ENCODE measurements at places on chromosomes 11 and 22. TPM values are rescaled to one million over a fixed set of nuclear protein-coding genes. Genes with fewer than 3 reads are reported as not detected.

GRCh38 chr22:43543522-43544288 lies 131.9 kb downstream of the MPPED1 start:
- no peak for DNase-seq

- no peak for DNase-seq
Measured at GRCh38 chr22:49431551-49431950, 396.1 kb downstream of the BRD1 start.

DNA sequence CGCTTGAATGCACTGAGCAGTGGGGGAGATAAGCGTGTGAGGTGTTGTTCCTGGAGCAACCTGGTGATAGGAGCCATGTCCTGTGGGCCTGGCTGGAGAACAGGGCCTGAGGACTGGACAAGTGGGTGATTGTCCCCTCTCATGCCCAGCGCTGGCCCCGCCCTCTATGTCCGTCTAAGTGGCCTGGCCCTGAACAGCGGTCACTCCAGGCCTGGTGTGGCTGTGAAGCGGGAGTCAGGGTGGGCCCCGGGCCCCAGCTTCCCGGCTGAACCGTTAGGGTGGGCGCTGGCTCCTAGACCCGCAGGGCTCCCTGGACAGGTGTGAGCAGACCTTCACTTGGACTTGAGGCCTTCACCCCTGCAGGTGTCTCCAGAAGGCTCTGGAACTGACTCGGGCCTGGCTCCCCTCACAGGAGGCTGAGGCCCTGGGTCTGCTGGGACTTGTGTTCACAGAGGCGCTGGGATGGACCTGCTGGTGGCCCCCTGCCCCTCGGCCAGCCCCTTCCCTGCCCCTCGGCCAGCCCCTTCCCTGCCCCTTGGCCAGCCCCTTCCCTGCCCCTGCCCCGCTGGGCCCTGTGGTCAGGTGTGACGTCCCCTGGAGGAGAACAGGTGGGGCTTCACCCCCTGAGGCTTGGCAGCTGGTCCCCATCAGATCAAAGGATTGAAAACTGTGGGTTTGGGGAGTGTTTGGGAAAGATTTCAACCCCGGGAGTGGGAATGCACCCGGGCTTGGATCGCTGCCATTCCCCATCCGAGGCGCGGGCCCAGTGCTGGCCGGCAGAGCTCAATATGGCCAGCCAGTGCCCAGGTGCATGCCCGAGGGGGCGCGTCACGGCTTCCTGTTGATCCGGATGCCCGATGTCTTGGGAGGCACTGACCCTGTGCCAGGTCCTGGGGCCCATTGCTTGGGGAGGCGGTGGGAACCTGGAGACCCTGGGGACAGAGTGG lies 3.2 kb upstream of the MUC6 start:
- DNase-seq, result no peak

- DNase-seq, result no peak
Measured at GRCh38 chr11:96084610-96085318, 160.9 kb upstream of the MTMR2 start.

- DNase-seq, result peak; percentile 63
Measured at GRCh38 chr22:32618441-32619140, 144.0 kb downstream of the FBXO7 start.

DNA sequence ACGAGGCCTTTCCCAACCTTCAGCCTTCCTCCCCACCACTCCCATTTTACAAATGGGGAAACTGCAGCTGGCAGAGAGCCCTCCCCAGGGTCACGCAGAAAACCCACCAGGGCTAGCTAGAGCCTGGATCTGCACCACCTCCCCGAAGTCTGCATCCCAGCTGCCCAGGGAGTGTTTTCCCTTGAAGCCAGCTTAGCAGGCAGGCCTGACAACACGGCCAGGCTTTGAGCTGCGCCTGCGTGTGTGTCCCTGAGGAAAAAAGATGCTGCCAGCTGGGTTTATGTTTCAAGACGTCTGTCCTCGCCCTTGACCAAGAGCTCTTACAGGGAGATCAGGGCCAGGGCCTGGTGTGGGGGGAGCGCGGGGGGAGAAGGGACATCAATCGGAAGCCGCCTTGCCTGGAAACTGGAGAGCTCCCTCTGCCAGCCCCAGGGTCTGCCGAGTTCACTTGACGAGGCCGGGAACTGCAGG lies 20.3 kb downstream of the WNT11 start:
- peak; percentile 82 for DNase-seq

DNA sequence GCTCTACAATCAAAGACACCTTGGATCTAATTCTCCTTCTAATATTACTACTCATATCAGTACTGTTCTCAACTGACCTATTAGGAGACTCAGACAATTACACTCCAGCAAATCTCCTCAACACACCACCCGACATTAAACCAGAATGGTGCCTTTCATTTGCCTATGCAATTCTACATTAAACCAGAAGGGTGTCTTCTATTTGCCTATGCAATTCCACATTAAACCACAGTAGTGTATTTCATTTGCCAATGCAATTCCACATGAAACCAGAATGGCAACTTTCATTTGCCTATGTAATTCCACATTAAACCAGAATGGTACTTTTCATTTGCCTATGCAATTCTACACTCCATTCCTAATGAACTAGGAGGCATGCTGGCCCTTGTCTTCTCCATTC lies 15.3 kb upstream of the APOL3 start:
- no peak for DNase-seq

GRCh38 chr22:37551981-37552380 lies 8.3 kb upstream of the CDC42EP1 start:
- no peak for DNase-seq

- DNase-seq, result no peak
Measured at GRCh38 chr11:111386611-111387150, 7.6 kb upstream of the POU2AF1 start.

DNA sequence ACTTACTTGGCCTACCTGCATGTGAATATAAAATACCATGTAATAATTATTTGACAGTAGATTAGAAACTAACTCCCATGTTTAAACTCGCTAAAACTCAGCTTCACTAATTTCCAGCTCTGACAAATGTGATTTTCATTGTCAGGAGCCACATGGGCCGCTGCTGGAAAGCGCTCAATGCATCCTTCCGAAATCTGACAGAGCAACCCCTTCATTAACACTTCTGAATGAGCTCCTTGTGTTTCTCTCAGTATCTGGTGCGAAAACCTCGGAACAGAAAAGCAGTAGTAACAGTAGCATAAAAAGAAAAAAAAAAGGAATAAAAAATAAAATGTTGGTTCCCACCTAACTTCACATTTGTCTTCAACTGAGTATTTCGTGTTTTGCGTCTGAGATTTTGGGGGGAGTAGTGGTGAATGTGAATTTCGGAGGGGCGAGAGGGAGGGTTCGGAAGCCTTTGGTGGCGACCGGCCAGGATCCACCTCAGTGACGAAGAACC lies 710 bp downstream of the MTCH2 start:
- no peak for DNase-seq

DNA sequence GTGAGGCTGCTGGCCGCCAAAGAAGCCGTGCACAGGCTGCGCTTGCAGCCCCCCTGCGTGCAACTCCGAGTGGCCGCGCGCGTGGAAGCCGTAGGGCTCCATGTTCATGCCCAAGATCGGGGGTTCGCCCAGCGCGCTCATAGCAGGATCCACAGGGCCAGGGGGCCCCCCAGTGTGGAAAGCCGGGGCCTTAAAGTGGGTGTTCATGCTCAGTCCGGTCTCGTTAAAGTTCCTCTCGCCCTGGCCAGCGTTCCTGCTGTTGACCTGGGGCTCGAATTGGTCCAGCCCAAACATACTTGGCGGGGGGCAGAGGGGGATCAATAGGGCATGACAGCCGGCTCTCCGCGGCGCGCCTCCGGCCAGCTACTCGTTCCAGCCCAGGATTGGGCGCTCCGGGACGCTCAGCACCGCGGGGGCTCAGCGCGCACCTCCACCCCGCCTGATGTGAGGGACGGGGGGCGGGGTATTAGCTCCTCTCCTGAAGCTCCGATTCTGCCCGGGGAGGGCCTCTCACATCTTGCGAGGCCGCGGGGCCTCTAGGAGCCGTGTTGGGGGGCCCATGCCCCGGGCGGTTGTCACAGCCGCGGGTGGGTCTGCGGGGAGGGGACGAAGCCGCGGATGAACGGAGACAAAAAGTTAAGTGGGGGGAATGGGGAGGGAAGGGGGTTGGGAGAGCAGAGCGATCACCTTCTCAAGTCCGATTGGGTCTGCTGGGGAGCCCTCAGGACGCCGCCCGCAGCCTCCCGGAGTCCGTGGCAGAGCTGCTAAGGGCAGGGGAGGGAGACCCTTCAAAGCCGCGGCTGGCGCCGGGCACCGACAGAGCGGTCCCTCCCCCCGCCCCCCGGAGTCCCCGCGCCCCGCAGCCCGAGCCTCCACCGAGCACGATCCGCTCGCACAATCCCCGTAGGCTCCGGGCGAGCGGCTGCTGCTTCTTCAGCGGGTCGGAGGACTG lies 1.0 kb downstream of the MN1 start:
- no peak for DNase-seq

GRCh38 chr11:78228467-78228866 lies 39.7 kb downstream of the USP35 start:
- peak; percentile 65 for DNase-seq

DNA sequence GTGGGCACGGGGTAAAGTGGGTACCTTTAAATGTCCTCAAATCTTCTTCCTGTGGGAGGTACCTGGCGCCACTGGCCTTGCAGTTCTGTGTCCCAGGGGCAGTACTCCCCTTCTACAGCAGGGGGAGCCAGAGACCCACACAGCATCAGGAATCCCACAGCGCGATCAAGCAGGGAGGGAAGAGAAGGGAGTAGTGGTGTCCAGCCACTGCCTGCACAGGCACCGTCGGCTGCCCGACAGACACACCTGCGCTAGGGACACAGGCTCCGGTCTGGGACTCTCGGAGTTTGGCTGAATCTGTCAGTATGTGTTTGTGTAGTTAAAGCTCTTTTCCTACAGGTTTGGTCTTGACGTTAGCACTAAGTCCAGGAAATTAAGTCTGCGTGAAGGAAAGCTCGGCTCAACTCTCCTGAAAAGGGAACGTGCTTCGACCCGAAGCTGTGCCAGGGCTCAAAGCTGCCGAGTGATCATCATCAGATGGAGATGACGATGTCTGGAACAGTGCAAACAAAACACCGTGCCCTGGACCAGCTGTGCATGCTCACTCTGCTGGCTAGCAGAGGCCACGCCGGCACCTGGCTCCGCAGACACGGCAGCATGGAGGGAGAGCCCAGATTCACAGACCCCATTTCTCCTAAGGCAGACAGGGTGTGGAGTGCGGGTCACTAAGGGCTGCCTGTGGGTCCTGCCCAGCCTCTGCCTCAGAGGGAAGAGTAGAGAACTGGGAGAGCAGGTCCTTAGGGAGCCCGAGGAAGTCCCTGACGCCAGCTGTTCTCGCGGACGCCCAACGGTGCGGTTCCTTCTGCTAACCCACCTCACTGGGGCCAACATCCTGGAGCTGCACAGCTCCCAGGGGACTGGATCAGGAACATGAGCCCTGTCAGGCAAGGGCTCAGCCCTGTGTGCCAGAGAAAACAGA lies 56.0 kb upstream of the BID start:
- peak; percentile 84 for DNase-seq

- no peak for DNase-seq
Measured at GRCh38 chr11:69339041-69339733, 45.2 kb downstream of the MYEOV start.

GRCh38 chr22:37428649-37429586 lies 1.6 kb upstream of the ELFN2 start:
- DNase-seq, result peak; percentile 68

DNA sequence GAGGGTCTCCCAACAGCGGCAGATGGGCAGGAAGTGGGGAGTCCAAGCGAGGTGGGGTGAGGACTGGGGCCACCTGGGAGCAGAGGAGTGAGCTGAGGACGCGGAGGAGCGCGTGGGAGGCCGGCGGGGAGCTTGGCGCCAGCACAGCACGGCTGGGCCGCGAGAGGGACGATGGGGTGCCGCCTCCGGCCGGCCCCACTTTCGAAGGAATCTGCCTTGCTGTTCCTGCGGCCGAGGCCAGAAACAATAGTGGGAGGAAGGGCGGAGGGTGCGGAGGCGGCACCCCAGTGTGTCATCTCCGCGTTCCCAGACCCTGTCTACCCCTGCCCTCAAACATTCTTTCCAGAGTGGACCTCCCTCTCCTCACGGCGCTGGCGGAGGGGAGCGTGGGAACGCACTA lies 5.5 kb downstream of the INS start:
- DNase-seq, result no peak

GRCh38 chr11:70517988-70518907 lies 119.9 kb downstream of the CTTN start:
- DNase-seq, result no peak

- DNase-seq, result no peak
Measured at GRCh38 chr22:45638834-45639746, 32.5 kb upstream of the ATXN10 start.

DNA sequence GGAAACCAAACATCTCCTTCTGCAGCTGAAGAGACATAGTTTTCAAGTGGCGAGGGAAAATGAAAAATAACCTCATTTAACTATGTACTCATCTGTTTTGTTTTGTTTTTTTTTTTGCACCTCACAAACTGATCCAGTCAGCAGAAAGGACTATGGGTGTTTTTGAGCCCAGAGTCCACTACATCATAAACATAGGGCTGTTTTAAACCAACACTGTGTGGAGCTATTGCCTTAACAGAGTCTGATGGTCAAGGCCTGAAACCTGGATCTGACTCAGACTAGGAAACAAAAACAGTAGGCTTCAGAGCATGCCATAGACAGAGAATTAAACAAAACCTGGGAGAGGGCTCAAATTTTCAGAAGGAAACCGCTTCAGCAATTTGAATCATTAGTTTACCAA lies 99.3 kb upstream of the FSHB start:
- DNase-seq, result no peak

GRCh38 chr22:39777716-39778454 lies 115.7 kb downstream of the ENTHD1 start:
- no peak for DNase-seq

GRCh38 chr11:77199137-77199745 lies 71.2 kb downstream of the MYO7A start:
- DNase-seq, result no peak

GRCh38 chr11:86408845-86409244 lies 34.2 kb downstream of the CCDC81 start:
- no peak for DNase-seq

- DNase-seq, result no peak
Measured at GRCh38 chr11:65868076-65868667, 4.4 kb downstream of the EFEMP2 start.

- no peak for DNase-seq
Measured at GRCh38 chr11:48168815-48169214, 47.8 kb upstream of the OR4B1 start.

GRCh38 chr11:12717851-12718291 lies 43.6 kb downstream of the TEAD1 start:
- DNase-seq, result no peak

DNA sequence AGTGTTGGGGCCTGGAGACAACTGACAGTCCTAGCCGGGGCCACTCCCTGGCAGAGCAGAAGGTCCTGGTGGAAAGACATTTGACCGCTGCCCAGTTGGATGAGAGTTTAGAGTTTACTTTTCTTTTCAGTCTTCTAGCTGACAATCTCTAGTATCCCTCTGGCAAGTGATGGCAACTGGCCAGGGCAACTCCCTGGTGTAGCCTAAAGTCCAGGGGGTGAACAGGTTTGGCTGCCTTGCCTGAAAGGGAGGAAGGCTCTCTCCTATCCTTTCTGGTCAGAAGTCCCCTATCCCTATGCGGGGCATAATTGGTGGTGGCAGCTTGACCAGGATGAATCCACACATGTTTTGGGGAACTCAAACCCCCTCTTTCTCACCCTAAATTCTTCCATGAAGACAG lies 16.8 kb upstream of the MSANTD2 start:
- DNase-seq, result no peak

The SLC22A25 gene
- polyA plus RNA-seq, result not detected

The MUC6 gene
- 25.6 TPM for polyA plus RNA-seq

The TAGLN gene
- polyA plus RNA-seq, result 96.5 TPM

The FGF19 gene
- polyA plus RNA-seq, result 1.1 TPM

The USH1C gene
- polyA plus RNA-seq, result 68.8 TPM

The GLYATL2 gene
- 1.9 TPM for polyA plus RNA-seq

The EMID1 gene
- 94.3 TPM for polyA plus RNA-seq

The DEFB131B gene
- polyA plus RNA-seq, result 0.87 TPM

The MAP6 gene
- polyA plus RNA-seq, result 6.2 TPM

The SYCE3 gene
- 0.58 TPM for polyA plus RNA-seq

The EIF3L gene
- polyA plus RNA-seq, result 1,060 TPM

Data from renal pelvis (tissue), 12 donors.